ENCODE measurements at places on chromosomes 3 and 15.

DNA sequence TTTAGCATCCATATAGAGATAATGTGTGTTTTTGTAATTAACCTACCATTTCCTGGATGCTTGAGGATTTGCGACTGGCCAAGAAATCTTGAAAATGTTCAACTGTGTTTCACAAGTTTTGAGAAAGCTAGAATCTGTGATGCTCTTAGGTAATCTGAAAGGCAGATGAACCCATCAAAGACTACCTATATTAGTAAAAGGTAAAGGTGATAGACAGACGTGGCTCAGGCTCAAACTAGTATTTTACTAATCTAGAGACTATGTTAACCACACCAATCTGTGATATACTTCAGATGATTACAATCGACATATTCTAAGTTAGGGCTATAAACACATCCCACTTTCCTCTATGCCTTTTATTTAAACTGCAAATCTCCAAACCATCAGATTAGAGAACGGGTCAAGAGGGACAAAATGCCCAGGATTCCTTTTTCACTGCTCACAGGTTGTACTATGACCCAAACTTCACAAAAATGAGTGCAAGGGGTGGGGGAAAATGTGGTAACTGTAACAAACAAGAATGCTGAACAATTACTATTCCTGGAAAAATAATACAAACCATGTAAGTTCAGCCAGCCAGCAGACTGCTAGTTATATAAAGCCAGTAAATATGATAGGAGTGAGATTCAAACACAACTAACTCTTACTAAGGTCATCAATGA, 295.1 kb downstream of the FOXP1 start:
- no peak for DNase-seq

DNA sequence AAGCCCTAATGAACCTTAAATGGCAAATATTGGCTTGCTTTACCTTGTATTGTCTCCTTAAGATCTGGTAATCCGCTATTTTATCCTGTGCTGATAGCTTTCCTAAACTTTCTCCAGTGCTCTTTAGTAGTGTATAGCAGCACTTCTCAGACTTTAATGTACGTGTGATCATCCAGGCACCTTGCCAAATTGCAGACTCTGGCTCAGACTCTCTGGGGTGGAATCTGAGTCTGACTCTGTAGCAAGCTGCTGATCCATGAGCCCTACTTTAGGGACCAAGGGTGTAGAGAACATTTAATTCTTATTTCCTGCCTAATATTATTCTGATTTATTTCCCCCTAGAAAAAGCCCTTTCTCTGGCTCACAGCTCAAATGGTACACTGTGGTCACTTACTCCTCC, 518.8 kb upstream of the ZNF385D start:
- peak; percentile 56 for DNase-seq

GRCh38 chr15:50993598-50993997, 85.1 kb downstream of the AP4E1 start:
- DNase-seq: peak; percentile 71

- DNase-seq: no peak
Observed at GRCh38 chr3:65603631-65604030, 435.1 kb downstream of the MAGI1 start.

- DNase-seq: no peak
Observed at GRCh38 chr3:6736836-6737629, 123.9 kb upstream of the GRM7 start.

DNA sequence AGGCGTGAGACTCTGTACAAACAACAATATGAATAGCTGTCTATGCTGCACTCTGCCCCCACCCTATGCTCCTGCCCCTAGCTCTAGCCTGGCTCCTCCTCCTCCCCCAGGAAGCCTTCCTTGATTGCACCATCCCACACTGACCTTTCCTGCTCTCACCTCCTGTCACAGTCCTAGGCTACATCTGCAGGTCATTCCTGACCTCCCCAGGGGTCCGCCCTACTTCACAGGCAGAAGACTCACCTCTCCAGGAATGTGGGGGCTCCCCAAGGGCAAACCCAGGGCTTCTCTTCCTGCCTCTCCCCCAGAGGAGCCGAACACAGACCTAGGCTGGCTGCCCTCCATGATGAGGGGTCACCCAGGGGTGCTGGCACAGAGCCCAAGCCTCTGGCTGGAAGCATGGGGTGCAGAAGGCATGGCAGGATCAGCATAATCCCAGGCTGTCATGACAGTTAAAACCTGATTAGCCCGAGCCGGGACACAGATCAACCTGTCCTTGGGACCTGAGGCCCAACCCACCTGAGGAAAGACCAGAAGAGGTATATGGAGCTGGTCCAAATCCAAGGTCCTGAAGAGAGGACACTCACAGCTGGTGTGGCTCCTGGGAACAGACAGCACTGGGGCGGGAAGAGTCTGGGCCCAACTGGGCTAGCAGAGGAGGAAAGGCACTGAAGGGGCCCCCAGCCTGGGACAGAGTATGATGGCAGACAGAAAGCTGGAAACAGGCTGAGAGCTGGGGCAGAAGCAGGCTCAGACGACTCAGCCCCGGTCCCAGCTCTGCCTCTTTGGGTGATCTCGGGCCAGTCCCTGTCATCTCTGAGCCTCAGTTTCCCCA, 5.9 kb downstream of the SEMA7A start:
- no peak for DNase-seq

- DNase-seq: peak; percentile 48
Observed at GRCh38 chr15:85282504-85283115, 97.8 kb upstream of the AKAP13 start.
